ENCODE measurements at places on chromosomes 5 and 9. TPM values are rescaled to one million over a fixed set of nuclear protein-coding genes. Genes with fewer than 3 reads are reported as not detected.

DNA sequence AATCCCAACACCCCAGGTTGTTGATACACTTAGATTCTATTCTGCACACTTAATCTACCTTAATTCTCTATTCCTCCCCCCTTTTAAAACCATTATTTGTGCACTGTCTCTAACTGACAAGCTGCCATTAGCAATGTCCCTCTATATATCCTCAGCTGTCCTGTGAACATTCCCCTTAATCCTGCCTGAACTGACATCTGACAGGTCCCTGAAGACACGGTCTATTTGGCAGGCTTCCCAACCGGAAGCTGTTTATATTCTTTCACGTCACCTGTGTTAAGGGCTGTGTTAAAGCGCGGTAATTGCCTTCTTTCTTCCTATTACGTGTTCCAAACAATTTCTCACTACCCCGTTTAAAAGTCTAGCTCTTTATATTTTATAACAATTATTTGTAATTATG, 277.3 kb downstream of the CDH9 start:
- DNase-seq, result no peak

DOK3 gene
- 12.0 TPM for total RNA-seq

PDE6A gene
- 0.25 TPM for total RNA-seq

DNA sequence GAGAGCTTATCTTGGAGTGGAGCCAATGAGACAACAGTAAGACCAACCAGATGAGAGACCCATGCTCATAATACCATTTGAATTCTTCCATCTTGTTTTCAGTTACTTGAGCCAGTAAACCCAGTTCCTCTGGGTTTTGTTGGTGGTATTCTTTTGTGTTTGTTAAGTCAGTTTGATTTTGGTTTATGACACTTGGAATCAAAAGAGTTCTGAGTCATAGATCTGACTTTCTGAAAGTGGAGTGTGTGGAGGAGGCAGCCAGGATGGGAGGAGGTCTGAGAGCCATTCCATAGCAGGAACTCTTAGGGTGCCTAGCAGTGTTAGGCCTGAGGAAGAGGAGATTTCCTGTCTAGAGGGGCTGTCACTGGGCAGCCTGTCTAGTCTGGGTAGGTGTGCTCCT, 24.6 kb upstream of the PANK3 start:
- no peak for DNase-seq

- DNase-seq, result no peak
These were observed 11.1 kb downstream of the NR5A1 start for GRCh38 chr9:124496075-124496449.

MARCOL gene
- not detected for total RNA-seq

DNA sequence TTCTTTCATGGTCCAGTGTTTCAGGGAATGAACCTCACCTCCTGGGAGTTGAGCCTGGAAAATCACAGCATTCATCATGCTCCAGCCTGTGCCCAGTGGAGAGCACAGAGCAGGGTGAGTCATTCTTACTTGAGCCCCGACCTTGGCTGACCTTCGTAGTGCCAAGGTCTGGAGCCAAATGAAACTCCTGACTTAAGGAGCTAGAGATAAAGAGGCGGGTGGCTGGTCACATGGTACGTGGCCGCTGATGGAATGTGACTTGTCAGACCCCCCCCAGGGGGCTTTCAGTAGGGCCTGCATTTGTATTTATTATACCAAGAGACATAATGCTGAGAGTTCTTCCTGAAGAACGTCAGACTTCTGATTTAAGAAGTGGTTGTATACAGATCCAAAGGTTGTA, 15.0 kb upstream of the PIP5K1B start:
- no peak for DNase-seq

GRCh38 chr9:21681641-21682040, 120.8 kb upstream of the MTAP start:
- DNase-seq, result no peak

GRCh38 chr9:37415011-37415719, 7.3 kb upstream of the GRHPR start:
- DNase-seq, result no peak

DNAH5 gene
- total RNA-seq, result 0.49 TPM

- no peak for DNase-seq
These were observed 3.3 kb downstream of the OLFML2A start for GRCh38 chr9:124780060-124780756.

DNA sequence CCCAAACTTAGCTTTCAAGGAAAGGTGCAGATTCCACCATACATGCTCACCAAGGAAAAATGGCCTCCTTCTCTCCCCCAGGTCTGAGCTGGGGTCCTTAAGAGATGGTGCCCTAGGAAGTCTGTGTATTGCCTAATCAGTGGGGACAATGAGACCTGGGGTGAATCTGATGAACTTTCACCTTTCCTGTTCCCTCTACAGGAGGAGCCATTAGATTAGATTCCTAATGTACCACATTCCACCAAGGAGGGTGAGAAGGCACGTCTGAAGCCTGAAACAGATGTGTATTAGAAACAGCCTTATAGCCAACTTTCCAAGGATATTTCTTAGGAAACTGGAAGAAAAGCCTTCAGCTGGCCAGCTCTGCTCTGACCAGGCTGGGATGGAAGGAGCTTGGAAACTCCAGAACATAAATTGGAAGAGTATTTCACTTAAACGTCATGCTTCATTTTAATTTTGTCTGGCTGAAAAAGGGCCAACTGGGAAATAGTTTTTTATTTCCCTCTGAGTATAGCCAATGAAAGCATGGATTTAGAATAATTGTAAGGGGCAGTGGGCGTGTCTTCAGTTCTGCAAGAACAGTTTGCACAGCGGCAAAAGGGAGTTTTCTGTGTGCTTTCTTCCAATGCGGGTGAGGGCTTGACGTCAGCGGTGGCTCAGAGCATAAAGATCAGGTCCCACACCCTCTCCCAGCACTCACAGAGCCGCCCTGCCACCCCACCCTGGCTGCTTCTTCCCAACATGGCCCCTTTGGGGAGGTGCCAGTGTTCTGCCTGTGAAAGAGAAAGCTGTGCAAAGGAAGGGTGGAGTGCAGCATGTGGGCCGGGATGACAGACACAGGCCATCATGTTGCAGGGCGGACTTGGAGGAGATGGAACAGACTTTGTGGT, 210.9 kb downstream of the ESM1 start:
- no peak for DNase-seq

DNA sequence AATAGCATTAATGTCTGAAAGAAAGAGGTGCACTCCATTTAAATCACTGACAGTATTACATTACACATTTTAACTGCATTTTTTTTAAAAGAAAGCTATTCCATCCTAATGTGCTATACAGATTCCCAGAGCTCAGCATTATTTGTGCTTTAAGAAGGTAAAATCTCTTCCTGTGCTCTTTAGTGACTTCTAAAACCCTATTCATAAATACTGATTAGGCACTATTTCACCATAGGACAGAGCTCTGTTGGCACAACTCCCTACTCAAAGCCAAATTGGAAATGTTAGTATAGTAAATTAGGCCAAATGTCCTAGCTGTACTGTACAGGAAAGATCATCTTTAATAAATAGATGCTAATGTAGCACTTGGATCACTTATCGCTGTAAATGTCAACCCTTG, 262.5 kb downstream of the TUSC1 start:
- DNase-seq, result no peak

C7 gene
- total RNA-seq, result 385 TPM

DNA sequence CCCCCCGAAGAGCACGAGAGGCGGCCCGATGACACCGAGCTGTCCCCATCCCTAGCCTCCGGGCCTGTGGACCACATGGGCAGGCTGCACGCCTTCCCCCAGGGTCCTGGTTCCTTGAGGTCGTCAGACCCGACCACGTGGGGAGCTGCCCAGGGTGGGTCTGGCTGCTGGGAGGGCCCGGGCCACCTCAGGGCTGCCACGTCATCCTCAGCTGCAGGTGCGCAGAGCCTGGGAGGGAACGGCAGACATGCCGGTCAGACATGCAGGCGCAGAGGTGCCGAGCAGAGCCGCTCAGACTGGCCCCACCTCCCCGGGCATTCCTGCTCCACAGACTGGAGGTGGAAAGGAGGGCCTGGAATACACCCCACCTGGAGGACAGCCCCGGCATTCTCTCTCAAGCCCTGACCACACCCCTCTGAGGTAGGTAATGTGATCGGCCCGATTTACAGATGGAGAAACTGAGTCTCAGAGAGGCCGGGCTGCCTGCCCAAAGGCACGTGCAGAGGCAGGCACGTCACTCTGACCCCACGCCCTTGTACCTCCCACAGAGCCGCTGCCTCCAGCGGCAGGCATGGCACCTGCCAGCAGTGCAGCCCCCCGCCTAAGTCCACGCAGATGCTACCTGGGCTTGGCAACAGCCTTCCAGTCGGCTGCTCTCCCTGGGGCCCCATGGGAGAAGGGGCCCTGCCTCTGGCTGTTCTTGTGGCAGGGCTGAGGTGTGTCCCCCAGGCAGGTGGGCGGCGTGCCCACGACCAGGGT, 649 bp downstream of the CCDC187 start:
- no peak for DNase-seq

P4HA2 gene
- total RNA-seq, result 42.0 TPM

- DNase-seq, result no peak
These were observed 158.5 kb upstream of the PTGER4 start for GRCh38 chr5:40521108-40521785.

GRCh38 chr5:151811593-151812321, 40.0 kb downstream of the G3BP1 start:
- no peak for DNase-seq

FAM120A gene
- 98.2 TPM for total RNA-seq

DNA sequence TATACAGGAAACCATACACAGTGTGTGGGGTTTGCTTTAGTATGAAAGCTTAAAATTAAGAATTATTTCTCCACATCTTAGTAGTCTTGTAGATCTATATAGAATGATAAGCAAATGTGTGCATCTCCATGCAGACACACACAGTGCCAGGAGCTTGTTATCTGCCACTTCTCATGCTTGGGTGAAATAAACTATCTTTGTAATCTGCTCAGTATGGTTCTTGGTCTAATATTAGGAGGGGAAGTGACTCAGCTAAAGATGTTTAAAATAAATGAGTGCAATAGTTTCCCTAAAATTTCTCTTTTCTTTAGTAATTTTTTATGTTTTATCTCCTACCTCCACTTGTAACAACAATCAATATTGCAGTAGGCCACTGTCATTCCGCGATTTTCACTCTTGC, 689.6 kb downstream of the TAF11L14 start:
- no peak for DNase-seq

SLC45A2 gene
- not detected for total RNA-seq

DNA sequence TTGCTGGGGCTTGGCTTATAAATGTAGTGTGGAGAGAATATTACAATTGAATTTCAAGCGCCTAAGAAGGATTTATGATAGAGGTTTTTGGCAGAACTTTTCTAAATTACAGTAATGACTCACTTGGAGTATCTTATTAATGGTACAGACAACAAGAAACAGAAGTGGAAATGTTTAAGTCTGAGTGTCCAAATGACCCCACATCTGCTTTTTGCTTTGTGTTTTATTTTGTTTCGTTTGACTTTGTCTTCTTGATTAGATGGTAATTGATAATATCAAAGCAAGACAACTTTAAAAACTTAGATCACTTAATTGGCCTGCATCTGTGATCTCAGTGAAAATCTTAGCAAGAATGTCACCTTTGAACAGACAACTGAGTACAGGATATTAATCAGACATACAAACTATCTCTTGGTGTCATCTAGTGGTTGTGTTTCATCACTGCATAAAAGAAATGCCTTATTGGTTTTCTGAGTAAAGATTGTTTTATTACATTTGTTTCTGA, 577.4 kb downstream of the ISL1 start:
- no peak for DNase-seq

DNA sequence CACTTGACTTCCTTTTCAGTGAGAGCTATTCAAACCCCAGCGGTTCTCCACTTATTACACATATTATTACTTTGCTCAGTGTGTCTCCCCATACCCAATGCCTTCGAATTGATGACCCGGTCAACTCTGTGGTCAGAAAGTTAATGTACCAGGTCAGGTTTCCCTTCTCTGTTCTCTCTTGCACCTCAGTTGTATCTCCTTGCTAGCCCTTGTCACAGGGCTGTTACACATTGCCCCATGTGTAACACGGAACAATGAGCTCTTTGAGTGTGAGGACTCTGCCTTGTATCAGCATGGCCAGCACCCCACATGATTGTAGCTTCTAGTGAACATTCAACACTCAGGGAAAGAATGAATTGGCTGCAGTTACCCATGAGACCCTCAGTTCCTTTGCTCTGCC, 73.6 kb downstream of the DOCK2 start:
- DNase-seq, result no peak

APC gene
- 92.8 TPM for total RNA-seq

DNA sequence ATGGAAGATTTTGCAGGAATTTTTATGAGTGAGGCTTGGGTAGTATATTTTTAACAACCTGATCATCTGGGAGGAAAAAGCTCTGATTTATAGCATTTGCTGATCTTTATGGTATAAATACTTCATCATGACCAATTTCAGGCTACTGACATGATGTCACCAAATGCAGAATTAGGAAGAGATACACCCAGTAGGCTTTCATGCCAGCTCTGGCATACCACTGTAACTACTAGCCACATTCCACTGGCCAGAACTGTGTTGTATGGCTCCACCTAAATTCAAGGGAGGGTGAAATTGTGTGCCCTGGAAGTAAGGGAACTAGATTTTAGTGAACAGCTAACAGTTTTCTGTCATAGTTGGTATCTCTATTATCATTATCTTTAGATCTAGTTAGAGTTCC, 17.6 kb downstream of the AP3S1 start:
- no peak for DNase-seq

DNA sequence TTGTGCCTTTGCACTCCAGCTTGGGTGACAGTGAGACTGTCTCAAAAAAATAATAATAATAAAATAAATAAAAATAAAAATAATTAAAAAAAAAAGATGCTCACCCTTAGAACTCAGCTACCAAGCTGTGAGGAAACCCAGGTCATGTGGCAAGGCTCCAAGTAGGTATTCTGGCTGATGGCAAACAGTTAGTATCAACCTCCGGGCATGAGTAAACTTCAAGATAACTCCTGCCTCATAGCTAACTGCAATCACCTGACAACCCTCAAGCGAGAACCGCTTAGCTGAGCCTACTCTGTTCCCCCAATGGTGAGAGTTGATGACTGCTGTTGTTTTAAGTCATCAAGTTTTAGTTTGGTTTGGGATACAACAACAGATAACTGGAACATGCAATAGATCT, 6.1 kb upstream of the SLC44A1 start:
- no peak for DNase-seq

- no peak for DNase-seq
These were observed 1.1 kb upstream of the DAP start for GRCh38 chr5:10761933-10762775.

DNA sequence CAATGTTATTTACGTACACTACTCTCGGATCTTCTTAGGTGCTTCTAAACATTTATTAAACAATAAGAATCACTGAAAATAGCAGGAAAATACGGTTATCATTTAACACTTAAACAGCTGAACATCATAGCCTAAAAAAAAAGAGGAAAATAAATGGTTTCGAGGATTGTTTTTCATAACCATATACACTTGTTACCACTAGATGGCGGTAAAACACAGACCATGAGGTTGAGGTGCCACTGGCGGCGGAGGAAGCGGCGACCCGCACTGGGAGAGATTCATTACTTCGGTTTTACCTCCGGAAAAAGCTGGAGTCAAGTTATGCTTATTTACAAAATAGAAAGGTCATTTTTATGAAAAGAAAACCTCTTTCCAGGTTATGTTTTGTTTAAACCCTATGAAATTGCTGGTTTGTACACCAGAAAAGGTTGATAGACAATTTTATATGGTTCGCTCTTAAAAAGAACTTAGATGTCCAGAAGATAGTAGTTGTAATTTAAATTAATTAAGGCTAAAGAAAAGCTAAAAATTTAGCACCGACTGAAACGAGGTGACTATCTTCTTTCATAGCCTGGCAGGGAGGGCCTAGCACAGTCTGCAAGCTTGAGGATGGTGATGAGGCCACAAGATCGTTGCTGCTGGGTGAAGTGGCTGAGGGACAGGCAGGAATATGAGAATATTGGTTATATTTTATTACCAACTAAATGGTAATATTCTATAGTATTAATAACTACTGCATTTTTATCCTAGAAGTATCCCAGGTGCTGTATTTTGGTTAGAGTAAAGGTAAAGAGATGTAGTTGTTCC, 605.7 kb downstream of the RAB3C start:
- no peak for DNase-seq

All from vagina (tissue), 2 donors.